ENCODE measurements at places on chromosomes 2 and 18.

- no peak for DNase-seq
Observed at GRCh38 chr2:210681491-210681890, 125.1 kb downstream of the CPS1 start.

- no peak for DNase-seq
Observed at GRCh38 chr2:181114021-181114420, 133.6 kb downstream of the UBE2E3 start.

GRCh38 chr2:191266201-191266600 lies 21.0 kb downstream of the MYO1B start:
- no peak for DNase-seq

DNA sequence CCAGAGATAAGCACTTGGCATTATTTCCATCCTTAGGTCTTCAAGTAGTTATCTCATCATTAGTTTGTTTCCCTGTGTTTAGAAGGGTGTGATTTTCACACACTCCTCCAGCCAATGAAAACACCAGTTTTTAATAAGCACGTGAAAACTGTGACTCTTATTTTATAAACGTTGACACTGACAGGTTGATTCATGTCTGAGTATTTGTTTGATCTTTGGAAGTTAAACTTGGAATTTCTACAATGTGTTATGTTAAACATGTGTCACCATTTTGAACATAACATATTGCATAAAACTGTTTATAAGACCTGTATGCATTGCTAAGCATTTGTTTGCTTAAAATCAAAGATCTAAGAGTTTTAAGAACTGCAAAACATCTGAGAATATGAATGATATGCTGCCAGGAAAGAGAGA lies 27.6 kb downstream of the SLC40A1 start:
- no peak for DNase-seq

- DNase-seq = no peak
Observed at GRCh38 chr18:9810994-9811705, 74.6 kb upstream of the TXNDC2 start.

DNA sequence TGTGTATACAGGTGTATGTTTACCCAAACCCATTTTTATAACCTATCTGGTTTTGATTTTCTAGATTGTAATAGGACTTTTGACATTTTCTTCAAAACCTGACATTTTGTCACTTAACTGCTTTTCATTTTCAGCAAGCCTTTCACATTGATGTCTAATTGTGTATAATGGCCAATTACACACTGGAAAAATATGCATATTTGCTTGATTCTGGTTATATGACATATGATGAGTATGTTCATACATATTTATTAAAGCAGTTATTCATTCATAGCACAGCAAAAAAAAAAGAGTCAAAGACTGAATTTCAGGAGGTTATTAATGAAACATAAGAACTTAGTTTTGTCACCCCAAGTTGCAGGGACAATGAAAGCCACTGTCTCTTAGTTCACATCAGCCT lies 307.7 kb upstream of the TNP1 start:
- no peak for DNase-seq

DNA sequence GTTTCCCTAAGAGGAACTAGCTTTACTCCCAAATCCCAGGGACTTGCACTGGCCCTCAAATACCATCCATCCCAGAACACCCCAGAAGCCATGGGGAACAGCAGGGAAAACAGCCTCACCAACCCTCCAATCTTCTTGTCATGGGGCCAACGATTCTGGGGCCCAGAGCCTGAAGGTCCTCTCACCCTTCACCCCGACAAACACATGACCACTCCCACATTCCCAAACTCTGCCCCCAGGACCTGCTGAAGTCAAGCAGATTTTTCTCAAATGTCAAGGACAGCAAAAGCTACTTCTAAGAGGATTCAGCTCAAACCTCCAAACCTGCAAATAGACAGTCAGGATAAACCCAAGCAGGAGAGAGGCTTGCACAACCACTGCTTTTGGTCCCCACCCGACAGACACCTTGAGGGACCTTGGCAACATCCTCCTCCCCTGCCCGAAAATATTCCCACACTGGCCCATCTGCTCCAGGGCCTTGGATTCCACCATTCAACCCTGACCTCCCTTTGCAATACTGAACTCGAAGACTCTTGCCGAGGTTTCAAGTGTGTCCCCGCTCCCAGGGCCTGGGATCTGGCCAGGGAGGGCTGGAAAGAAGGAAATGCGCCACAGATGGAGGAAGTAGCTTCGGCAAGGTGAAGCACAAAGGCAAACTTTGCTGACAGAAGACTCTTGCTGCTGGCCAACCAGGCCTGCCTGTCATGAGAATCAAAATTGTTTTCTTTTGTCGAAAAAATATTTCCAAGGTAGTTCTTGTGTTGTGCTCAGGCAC lies 143.3 kb downstream of the ZFP36L2 start:
- DNase-seq = no peak

DNA sequence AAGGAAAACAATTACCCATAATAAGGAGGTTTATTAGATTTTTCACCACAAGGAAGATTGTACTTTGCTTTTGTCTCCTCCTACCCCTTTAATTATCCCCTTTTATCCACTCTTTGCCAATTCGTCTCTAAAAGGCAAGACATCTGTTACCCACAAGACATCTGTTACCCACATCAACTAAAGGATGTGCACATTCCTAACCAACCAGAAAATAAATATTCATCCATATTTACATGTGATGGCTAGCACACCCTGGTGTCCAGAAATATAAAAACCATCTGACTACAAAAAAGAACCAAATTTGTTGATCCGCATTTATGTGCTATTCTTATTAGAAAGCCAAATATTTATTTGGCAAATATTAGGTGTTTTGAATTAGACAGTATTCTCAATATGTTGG lies 35.7 kb downstream of the ACVR1C start:
- no peak for DNase-seq

DNA sequence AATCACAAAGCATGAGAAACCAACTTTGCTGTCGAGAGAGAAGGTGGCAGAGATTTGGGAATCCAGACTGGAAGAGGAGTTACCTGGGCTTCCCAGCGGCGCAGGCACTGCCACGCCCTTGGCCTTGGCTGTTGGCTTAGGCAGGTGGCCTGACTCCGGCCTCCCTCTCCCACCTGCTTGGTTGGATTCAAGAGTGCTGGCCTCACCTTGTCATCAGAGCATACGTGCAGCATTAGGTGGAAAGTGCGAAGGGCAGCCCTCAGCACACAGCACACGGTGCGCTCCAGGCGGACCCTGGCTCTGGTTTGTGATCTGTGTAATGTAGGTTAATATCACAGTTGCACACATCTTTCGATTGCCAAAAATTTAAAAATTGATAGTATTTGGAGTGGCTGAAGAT lies 19.2 kb upstream of the ASB1 start:
- no peak for DNase-seq

GRCh38 chr2:191115804-191116203 lies 35.0 kb downstream of the STAT4 start:
- DNase-seq = no peak

GRCh38 chr2:235950473-235950809 lies 217.7 kb downstream of the GBX2 start:
- no peak for DNase-seq

DNA sequence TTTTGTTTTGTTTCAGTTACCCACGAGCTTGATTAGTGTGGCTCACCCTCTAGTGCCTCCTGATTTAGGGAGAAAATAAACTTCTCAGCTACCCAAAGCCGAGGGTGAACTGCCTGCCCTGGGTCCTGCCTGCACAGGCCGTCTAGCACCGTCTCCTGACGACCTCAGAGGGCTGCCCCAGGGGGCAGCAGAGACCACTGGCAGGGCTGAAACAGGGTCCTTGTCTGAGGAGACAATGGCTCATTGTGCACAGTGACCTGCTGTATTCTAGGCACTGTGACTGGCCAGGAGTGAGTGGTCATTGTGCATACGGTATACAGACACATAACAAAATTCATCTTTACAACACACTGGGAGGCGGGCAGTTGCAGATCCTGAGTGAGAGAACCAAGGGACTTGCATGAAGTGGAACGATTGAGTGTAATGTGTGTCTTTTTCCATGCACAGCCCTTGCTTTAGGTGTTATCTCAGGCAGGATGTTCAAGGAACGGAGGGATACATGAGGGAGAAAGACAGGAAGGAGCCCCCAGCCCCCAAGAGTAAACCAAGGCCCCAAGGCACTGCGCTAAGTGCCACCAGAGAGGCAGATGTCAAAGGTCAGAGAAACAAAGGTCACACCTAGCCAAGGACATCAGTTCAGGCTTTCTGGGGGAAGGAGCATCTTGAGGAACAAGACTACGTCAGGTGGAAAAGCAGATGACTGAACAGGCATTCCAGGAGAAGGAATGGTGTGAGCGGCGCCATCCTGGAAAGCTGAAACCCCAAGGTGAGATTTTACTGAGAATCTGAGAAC lies 421.3 kb downstream of the LPIN1 start:
- DNase-seq = no peak

DNA sequence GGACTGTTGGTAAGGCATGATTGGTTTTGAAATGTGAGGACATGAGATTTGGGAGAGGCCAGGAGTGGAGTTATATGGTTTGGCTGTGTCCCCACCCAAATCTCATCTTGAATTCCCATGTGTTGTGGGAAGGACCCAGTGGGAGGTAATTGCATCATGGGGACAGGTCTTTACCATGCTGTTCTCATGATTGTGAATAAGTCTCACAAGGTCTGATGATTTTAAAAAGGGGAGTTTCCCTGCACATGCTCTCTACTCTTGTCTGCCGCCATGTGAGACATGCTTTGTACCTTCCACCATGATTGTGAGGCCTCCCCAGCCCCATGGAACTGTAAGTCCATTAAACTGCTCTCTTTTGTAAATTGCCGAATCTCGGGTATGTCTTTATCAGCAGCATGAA lies 5.4 kb downstream of the CMPK2 start:
- no peak for DNase-seq

DNA sequence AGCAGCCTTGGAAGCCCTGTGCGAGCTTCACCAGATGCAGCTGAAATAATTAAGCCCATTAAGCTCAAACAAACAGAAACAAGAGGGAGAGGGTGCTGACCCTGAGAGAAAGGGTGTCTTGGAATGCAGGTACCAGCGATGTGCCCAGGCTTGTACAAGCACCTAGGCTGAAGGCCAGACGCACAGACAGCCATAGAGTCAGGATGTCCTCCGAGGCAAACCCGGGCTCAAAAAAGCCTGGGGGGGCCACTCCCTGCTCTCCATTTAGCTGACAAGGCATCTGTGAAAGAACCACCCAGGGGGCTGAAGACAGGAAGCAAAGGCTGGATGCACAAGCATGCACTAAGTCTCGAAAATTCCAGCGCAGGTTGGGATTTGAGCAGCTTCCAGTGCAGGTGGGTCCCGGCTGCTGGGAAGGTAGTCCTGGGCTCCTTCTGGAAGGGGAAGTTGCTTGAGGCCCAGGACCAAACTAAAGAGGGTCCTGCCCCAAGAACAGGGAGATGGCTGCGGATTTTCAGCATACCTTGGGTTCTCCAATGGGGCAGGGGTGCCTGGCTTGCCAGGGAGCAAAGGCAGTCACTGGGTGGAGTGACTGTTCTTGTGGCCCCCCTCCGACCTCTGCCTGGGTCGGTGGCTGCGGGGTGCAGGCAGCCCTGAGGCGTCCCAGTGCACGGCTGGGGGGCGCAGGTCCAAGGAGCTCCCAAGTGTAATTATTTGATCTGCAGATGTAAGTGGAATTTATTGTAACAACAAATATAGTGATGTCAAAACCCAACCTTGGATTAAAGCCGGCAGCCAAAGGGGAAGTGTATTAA lies 5.9 kb downstream of the GBX2 start:
- no peak for DNase-seq

- DNase-seq = no peak
Observed at GRCh38 chr18:57687970-57688369, 66.3 kb upstream of the NARS1 start.

- no peak for DNase-seq
Observed at GRCh38 chr2:77005522-77005921, 516.7 kb downstream of the LRRTM4 start.

GRCh38 chr2:189580241-189580651 lies 340 bp downstream of the SLC40A1 start:
- no peak for DNase-seq

DNA sequence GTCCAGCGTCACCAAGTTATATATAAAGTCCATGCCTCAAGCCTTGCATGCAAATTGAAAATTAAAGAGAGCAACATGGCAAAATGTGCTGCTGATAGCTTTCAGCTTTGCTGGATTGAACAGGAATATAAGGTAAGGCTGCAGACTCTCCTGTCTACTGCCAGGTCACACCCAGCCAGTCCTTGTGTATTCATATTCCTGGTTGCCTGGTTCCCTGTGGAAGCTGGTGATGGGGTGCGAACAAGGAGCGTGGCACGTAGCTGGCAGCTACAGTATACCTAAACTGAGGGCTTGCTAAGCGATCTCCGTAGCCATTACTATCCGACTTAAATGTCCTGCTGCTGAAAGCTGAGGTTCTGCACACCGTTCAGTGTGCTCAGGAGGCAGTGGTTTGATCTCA lies 50.1 kb upstream of the NOSTRIN start:
- DNase-seq = no peak

GRCh38 chr2:241138471-241138870 lies 10.8 kb downstream of the PASK start:
- no peak for DNase-seq

DNA sequence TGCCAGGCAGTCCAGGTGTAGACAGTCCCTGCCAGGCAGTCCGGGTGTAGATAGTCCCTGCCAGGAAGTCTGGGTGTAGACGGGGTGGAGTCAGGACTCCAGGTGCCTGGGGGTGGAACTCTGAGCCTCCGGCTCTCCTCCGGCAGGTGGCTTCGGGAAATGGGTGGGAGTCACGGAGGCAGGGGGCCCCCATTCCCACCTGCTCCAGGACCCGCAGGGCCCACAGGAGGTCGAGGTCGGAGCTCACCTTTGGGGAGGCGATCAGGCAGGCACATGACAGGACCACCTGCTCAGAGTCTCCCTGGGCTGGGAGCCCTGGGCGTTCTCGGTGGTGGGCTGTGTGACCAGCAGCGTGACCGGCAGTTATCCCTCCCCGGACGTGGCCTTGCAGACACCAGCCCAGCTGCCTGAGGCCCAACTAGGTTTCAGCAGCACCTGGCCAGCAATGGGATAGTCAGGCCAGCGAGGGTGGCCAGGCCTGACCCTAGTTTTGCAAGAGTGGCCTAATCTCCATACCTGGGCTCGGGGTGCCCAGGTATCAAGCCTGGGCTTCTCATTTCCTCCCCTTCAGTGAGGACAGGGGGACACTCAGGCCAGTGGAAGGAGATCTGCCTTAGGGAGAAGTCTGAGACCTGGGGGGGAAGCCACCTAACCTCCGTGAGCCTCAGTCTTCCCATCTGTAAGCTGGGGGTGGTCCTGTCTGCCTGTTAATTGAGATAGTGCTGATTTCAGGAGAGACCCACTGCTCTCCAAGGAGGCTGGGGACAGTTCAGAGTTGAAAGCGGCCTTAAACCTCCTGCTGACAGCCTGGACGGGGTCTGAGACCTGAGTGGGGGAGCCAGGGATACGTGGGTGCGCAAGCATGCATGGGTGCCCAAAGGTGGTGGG lies 13.2 kb downstream of the GPC1 start:
- no peak for DNase-seq
